Urinary bladder (tissue), 4 donors: ENCODE measurements at places on chromosomes 5 and 9.

DNA sequence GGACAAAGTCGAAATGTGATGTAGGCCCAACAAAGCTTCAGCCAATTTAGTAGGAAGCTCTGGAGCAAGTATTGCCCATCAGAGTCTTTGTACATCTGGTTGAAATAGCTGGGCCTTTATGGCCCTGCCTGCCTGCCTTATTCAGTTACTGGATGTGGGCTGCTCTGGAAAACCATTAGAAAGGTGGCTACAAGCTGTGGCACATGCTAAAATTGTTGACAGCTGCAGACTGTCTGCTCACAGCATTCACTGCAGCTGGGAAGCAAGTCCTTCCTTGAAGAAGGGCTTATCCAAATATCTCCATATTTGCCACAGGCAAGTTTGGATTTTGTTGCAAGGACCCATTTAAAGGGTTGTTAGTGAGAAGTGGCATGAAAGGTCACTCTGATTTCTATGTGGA lies 24.4 kb downstream of the SMIM15 start:
- DNase-seq = no peak

GRCh38 chr9:111645806-111646205 lies 14.7 kb downstream of the DNAJC25 start:
- no peak for DNase-seq

GRCh38 chr5:77844623-77845323 lies 68.6 kb upstream of the TBCA start:
- no peak for DNase-seq

GRCh38 chr5:157558681-157559080 lies 16.9 kb downstream of the ADAM19 start:
- DNase-seq = no peak

- DNase-seq = no peak
These were observed 3.3 kb downstream of the DOCK8 start for GRCh38 chr9:217950-218349.

DNA sequence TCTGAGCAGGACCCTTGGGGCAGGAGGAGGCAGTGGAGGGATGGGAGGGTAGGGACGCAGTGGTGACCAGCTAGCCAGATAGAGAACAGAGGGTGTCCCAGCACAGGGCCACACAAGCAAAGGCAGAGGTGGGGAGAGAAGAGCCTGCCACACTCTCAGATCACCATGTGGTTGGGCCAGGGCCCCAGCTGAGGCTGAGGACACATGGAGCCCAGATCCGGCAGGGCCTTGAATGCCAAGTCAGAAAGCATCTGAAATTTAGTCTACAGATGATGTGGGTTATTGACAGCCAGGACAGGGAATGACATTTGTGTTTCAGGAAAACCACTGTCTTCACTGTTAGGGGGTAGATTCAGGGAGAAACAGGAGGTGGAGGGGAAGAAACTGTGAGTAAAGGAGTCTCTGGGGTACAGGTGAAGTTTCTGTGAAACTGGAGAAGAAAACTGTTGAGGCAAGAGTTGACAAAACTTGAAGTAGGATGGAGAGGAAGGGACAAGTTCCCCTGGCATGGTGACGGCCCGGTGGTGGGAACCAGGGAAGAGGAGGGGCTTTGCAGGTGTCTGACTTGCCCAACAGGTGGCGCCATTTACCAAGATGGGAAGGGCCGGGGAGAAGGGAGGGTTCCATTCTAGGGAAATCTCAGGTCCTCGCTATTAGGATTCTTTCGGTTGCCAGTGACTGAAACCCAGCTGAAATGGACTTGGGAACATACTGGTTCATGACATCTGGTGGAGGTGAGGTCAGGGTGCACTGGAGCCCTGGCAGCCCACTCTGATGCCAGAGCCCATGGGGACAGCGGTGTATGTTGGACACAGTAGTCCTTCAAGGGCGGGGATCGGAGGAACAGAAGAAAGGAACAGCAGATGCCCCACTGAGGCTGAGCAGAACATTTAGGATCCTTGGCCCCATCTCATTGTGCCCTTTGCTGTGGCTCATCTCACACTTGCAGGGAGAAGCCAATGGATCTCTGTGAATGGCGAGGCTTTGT lies 100.1 kb downstream of the KCNIP1 start:
- DNase-seq = no peak

- DNase-seq = no peak
These were observed 498 bp downstream of the HAUS6 start for GRCh38 chr9:19102181-19102630.

GRCh38 chr9:122370303-122370702 lies 521 bp upstream of the PTGS1 start:
- DNase-seq = no peak

DNA sequence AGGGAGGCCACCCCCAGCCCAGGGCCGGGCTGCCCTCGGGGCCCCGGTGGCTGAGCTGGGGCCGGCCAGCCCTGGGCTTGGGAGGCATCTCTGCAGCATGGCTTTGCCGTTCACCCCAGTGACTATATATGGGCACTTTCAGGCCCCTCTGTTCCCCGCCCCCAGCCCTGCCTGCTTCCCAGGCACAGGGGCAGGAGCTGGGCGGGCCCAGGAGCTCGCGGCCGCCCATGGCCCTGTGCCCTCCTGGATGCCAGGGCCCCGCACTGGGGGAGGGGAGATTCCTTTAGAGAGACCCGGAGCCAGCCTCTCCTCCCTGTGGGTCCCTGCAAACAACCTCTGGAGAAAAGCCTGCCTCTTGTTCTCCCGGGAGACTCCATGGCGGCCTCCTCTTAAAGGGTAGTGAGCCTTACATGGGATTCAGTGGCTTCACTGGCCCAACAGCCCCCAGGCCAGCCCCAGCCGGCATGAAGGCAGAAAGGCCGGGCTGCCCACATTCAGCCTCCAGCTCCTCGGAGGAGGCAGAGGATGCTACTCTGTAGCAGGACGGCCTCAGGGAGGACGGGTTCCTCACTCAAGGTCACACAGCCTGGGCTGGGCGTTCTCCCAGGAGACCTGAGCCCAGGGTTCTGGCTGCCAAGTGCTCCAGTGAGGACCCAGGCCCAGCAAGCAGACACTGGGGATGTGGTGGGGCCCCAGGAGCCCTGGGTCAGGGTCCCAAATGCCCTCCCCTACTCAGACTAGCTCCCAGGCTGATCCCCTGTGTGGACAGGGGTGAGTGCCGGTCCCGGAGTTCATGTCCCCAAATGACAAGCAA lies 4.1 kb downstream of the NACC2 start:
- DNase-seq = no peak

DNA sequence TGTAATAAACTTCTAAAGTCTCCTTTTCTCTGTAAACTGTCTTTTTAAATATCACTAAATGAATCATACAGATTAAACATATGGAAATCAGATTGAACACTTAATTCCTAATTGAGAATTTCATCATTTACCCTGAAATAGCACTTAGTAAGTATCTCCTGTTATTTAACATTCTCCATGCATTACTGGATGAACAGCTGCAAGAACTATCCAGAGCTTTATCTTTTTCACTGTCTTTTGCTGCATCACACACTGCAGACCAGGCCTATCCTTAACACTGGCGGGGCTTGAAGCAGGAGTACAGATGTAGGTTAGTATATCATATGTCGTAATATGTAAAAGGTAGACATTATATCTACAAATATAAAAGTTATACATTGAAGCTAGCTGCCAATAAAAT lies 108.7 kb upstream of the EFNA5 start:
- DNase-seq = no peak

DNA sequence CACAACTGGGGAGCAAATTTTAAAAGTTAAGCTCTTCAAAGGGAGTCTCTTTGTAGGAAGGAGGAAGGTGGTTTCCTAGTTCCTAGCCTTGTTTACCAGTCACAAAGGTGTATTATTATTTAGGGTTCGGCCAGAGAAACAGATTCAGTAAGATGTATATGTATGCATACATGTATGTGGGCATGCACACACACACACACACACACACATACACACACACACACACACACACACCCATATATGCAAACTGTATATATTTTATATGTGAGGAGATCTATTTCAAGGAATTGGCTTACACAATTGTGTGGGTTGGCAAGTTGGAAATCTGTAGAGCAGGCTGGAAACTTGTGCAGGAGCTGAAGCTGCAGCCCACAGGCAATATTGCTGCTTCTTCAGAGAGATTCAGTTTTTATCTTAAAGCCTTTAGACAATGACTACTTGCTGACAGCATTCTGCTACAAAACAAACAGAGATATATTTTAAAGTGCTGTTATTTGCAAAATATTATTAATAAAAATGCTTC lies 75.3 kb upstream of the DNAH5 start:
- DNase-seq = no peak

DNA sequence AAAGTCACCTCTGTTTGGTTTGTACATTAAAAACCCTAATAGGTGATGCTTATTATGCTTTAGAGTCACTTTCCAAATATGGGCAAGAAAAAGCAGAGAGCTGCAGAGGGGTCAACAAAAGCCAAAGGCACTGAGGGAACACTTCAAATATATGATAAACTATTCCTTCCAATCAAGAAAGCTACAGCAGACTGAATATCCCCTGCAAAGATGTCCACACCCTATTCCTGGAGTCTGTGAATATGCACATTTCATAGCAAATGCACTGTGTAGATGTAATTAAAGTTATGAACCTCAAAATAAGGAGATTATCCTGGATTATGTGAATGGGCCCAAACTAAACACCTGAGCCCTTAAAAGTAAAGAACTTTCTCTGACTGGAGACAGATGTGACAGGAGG lies 74.3 kb downstream of the ABCA1 start:
- no peak for DNase-seq

DNA sequence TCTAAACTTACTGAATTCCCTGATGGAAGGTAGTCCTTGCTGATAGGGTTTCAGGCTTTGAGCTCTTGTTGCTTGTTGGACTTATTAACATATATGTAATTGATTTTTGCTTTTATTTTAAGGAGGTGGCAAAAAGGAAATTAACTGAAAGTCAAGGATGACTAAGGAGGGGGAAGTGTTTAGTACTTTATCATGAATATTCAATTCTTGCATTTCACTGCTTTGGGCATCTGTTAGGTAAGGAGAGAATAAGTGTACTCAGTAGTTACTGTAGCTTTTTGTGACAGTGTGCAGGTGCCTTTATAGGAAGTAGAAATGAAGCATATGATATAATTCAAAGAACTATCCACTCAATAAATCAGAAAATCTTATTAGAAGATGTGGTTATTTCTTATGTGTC lies 47.1 kb downstream of the DMXL1 start:
- DNase-seq = no peak

DNA sequence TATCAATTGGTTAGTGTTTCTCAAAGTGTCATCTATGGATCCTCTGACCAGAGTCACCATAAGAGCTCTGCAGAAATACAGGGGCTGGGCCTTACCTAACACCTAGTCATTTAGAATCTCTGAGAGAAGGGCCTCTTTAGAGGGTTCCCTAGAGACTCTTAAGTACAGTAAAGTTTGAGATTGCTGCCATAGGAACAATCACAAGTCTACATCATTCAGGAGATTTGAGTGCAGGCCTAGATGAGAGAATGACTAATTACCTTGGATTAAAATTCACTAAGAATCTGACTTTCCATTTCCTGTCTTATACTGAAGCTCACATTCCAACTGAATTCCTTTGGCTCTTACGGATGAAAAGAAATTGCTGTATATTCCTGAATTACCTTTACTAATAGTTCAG lies 182.1 kb upstream of the PTGER4 start:
- no peak for DNase-seq

- no peak for DNase-seq
These were observed 9.5 kb downstream of the PRRC2B start for GRCh38 chr9:131403493-131403773.

DNA sequence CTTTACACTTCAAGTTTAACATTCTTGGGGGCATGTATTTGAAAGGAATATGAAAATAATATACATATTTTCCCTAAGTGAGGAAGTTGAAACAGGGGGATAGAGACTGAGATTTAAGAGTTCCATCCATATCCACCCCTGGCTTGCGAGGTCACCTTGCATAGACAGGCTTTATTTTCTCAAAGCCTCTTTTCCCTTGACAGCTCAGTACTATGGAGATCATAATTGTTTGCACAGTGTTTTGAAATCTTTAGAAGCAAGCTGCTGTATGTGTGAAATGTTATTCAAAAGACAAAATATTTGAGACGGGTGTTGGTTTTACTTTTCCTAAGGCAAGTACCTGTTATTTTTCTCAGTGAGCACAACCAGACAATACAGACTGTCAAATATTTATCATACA lies 163.1 kb downstream of the LRRC70 start:
- DNase-seq = no peak

GRCh38 chr9:73643379-73644013 lies 491.8 kb downstream of the ANXA1 start:
- DNase-seq = no peak

GRCh38 chr5:41648996-41649395 lies 138.6 kb upstream of the PLCXD3 start:
- DNase-seq = no peak

DNA sequence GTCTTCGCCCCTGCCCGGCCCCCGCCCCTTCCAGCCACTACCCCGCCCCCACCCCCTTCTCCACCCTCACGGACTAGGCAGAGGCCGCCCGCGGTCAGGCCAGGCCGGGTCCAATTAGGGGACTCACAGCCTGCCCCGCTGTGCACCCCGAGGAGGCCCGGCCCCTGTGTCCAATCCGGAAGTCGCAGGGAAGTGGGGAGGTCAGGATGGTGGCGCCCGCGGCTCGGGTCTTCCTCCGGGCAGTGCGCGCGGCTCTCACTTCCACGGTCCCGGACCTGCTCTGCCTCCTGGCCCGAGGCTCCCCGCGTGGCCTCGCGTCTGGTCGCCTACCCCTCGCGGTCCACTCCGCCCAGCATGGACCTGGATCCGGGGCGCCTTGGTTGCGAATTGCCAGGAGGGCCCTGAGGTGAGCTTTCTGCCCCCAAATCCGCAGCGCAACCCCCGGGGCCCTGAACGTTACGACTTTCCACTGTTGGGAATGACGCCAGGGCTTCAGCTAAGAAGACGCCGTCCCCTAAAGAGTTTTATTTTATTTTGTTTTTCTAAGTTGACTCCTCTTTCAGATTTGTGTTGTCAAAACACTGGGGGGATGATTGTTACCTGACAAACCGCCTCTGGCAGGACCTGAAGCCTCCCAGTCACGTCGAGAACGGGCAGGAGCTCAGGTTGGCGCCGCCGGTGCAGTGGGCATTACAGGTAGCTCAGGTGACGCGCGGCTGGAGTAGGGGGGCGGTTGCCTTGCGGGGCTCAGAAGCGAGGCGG lies 763 bp upstream of the IRX2 start:
- no peak for DNase-seq

- DNase-seq = no peak
These were observed 2.9 kb downstream of the WDR38 start for GRCh38 chr9:124855944-124856765.
